Renal cortical epithelial cell (primary cell): ENCODE measurements at places on chromosomes 1 and 21.

DNA sequence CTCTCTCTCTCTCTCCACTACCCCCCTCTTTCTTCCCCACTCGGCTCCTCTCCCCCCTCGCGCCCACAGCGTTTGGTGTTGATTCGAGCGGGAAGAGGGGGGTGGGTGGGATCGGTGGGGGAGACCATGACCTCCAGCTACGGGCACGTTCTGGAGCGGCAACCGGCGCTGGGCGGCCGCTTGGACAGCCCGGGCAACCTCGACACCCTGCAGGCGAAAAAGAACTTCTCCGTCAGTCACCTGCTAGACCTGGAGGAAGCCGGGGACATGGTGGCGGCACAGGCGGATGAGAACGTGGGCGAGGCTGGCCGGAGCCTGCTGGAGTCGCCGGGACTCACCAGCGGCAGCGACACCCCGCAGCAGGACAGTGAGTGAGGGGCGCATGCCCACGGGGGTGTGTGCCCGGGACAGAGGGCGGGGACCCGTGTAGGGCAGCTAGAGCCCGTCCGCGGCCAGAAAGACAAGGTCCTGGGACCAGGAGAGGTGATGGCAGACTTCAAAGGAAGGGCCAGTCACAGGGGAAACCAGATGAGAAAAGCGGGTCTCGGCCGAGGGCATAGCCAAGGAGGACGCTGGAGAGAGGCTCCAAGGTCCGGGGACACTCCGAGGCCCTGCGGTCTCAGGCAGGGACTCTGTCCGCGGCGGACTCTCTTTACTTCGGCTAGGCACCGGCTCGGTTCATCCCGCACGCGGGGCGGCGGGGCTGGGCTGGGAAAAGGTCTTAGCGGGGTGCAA lies at the start of gene PRRX1:
Gene PRRX1, plus strand, starts transcription at position 39 of the 735 bp plus-strand sequence. Its CDS starts 88 bp downstream, at position 127.
- DNase-seq = no peak

DNA sequence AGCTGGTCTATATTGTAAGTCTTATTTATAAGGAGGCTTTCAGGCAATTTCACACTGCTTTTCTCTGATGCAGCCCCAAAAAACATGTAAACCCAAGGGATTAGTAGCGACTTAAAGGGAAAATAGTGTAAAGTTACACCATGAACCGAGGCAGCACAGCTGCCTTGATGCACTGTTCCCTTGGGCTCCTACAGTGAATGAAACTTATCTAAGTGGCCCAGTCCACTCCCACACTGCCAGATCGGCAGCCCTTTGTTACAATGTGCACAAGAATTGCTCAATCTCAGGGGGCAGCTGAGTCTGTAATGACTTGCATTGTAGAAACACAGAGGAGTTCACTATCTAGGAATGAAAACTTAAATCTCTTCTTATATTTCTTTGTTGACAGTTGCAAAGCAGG lies 120.8 kb upstream of the ADGRL2 start:
- DNase-seq = peak; percentile 49

DNA sequence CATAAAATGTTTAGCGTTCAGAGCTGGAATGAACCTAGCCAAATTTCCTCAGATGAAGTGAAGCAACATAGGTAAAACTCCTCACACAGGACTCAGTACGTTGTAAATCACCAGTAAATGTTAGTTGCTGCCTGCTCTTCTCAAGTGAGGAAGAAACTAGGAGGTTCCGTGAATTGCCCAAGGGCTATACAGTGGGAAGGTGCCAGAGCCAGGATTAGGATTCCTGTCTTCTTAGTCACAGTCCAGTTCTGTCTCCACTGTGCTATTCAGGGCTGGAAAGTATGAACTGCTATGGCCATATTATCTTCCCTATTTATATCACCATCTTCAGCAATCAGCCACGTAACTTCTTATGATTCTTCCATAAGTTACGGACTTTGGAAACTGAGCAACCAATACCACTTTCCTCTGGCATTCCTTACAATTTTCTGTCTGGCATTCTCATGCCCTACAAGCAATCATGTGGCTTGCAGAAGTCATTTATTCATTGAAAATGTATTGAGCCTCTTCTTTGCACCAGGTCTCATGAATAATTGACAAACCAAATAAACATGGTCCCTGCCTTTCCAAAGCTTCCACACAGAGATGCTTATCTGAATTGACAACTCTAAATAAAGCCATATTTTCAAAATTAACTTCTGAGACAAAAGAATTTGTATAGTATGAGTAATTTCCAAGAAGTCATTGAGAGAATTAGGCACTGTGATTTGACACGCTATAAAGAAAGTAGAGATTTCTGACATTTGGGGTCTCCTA lies 271.6 kb upstream of the SGIP1 start:
- DNase-seq = peak; percentile 77

GRCh38 chr21:43872531-43873197 lies 7.6 kb downstream of the AGPAT3 start:
- DNase-seq = no peak

GRCh38 chr1:225354906-225355305 lies 72.9 kb downstream of the LBR start:
- DNase-seq = no peak

DNA sequence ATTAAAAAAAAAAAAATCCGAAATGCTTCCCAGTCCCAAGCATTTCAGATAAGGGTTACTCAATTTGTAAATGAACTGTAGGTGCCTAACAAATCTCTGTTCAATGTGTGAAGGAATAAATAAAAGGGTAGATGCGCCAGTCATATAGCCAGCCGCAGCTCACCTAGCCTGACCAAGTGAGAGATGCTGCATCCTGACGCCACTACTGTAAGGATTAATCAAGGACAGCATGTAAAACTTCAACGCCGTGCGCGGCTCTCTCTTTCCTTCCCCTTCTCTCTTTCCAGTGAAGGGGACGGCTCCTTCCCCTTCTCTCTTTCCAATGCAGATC lies 441 bp downstream of the PPT1 start:
- no peak for DNase-seq

GRCh38 chr21:38392661-38393060 lies 105.6 kb downstream of the ERG start:
- no peak for DNase-seq

DNA sequence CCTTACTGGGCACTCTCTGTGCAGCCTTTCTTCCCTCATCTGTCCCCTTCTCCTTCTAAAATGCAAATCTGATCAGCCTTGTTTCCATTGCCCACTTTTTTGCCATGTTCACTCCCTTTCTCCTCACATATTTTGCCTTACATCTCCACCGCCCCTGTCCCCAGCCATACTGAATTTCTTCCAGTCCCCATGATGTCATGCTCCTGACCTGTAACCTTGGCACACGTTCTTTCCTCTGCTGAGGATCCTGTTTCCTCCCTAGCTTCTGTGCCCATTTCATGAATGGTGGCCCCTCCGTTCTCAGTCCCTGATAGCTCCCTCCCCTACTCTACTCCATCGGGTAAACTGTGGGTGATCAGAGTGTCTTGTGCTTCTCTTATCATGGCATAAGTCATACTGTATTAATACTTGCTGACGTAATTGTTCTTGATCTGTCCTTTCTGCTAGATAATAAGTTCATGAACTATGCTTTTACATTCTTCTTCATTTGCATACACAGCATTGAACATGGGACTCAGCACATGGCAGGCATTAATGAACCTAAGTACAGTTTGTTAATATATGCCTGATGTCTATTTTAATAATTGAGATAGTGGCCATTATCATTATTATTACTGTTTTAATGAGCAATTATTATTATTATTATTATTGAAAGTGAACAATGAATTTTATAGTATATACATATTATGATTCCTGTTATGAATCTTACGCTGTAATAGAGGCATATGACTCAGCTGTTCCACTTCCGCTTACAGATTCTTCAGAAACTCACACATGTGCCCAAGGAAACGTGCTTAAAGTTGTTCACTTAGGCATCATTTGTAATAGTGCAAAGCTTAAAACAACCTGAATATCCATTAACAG lies 28.5 kb downstream of the MAP3K21 start:
- no peak for DNase-seq

DNA sequence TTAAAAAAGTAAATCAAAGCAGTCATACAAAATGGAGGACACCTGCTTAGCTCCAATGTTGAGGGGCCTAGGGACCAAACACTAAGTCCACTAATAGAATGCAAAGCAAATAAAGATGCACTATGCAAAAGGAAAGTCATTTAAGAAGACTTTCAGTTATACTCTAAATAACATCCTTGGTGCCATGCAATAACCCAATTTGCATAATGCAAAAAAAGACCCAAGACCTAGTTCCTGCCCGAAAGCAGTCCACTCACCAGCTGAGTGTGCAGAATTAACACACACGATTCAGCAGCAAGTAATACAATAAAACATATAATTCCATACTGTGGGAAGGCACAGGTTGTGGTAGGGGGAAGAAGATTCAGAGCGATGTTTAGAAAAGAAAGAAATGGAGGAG lies 101.8 kb downstream of the TGFBR3 start:
- no peak for DNase-seq

DNA sequence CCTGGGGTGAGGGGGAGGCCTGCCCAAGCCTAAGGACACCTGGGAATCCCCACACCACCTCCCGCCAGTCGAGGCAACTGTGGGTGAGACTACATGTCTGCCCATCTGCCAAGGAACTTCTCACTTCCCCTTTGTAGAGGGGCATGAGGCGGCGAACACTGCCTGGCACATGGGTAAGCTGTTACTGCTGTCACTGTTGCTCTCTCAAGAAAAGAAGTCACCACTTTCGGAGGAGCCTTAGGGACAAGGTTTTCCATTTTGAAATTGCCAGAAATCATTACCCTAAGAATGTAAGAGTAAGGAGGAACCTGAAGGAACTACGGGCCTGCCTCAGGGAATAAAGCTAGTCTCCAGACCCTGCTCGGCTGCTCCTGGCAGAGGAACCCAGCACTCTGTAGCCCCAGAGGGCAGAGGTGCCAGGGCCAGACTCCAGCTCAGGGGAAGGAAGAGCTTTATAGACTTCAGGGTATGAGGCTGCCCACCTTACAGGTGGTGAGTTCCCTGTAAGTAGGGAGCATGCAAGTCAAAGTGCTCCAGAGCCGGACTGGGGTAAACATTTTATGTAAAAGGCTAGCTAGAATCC lies 23.3 kb downstream of the SLC2A1 start:
- no peak for DNase-seq

GRCh38 chr1:200302192-200302920 lies 107.5 kb downstream of the ZNF281 start:
- no peak for DNase-seq

- DNase-seq = no peak
These were observed at the start of gene HHIPL2 for GRCh38 chr1:222547944-222548671. Gene HHIPL2, minus strand, starts transcription at chr1:222548104. Its CDS starts 60 bp downstream, at chr1:222548044.

DNA sequence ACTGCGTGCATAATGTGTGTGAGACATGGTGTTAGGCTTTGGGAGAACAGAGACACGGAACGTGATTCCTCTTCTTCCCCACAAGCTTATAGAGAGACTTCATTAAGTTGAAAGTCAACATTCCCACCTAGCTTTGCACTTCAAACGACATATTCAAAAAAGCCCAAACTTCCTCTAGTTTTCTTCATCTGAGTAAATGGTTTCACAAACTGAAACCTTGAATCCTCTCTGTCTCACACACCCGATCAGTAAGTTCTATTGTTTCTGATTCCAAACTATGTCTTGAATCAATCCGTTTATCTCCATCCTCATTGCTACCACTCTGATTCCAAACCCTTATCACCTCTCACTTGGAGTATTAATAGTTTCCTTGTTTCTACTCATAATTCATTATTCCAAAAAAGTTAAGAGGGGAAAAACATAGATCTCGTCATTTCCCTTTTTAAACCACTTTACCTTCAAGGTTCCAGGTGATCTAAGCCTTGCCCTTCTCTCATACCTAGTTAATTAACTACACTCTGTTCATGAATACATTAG lies 1.6 kb upstream of the METTL18 start:
- DNase-seq = no peak

DNA sequence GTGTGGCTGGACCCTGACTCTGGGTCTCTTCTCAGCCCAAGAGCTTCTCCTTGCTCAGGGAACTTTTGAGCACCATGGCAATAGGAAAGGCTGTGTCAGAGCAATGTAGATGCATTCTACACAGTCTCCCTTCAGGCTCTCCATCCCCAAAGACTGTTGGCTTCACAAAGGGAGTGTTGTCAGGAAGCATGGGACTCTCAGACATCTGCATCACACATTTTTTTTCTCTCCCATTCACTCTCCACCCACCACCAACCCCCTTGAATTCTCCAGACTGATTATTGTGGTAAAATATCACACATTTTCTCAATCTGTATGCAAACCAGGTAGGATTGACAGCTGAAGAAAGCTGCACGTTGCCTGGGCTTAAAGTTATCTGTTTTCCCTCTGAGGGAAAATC lies 105.4 kb upstream of the WARS2 start:
- no peak for DNase-seq

DNA sequence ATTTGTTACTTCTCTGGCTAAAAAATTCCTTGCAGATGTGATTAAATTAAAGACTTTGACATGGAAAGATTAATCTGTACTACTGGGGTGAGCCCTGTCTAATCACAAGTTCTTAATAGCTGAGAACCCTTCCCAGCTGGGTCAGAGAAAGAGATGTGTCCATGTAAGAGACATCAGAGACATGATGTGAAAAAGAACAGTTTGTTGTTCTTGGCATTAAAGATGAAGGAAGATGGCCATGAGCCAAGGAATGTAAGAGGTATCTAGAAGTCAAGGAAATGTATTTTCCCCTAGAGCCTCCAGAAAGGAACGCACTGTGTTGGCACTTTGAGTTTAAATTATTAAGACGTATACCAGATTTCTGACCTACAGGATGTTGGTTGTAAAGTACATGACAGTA lies 1271.5 kb upstream of the PRMT6 start:
- peak; percentile 1 for DNase-seq

- DNase-seq = no peak
These were observed 18.1 kb downstream of the ATP1A1 start for GRCh38 chr1:116391185-116391584.

- DNase-seq = no peak
These were observed 27.8 kb downstream of the ASAP3 start for GRCh38 chr1:23456226-23456625.

DNA sequence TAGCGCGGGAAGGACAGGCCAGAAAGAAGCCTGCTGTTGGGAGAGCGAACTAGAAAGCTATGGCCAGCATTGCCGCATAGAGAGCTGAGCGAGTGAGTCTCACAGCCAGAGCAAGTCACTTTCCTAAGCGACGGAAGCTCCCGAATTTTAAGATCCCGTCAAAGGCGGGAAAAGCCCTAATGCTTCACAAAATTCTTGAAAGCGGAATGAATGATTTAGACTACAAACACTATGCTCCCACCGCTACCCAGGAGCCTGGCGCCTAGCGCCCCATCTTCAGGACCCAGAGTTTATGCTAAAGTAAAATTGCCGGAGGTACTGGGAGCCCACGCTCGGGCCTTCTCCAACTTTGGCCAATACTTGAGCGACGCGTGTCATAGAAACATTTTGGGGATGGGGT lies 409.9 kb upstream of the ESRRG start:
- DNase-seq = no peak

- DNase-seq = no peak
These were observed 5.6 kb downstream of the RPS6KA1 start for GRCh38 chr1:26535201-26535600.

DNA sequence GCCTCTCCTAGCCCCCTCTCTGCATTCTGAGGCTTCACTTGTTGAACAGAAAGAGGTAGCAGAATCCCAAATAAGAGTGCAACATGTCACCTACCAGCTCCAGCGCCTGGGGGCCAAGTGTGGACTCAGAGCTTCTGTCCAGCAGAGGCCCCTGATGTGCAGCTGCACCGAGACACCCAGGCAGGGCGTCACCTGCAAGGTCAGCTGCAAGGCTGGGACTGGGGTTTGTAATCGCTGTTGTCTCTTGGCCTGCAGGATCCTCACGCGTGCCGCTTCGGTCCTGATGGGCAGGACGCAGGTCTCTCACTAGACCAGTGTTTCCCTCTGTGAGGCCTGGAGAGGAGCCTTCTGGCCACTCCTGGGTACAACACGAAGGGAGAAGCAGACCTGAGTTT lies 4.3 kb upstream of the SLX9 start:
- DNase-seq = no peak

- DNase-seq = no peak
These were observed 107.5 kb downstream of the RGL1 start for GRCh38 chr1:183912265-183912886.

GRCh38 chr1:94773931-94774422 lies 46.2 kb upstream of the SLC44A3 start:
- DNase-seq = peak; percentile 98
